ENCODE measurements at places on chromosomes 7 and 10. TPM values are rescaled to one million over a fixed set of nuclear protein-coding genes. Genes with fewer than 3 reads are reported as not detected.
A peak's percentile ranks its signal among the peaks of the same experiment; 100 is the strongest.

The CALML5 gene
- total RNA-seq, result not detected

The MLXIPL gene
- total RNA-seq, result 0.13 TPM

DNA sequence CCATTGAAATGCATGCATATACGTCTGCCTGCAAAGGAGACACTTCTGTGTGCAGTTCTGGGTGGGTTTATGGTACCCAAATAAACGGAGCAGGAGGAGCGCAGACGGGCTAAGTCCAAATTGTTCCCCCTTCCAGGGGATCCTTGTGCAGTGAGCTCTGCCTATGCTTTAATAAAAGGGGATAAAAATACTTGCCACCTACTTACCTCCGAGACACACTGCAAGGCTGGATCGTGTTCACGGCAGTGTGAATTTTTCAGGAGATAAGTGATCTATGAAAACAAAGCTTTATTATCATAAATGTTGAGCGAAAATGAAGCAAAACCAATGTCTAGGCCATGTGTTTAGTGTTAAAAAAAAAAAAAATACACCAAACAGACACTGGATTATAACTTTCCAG lies 308.8 kb upstream of the AOAH start:
- peaks cover 16% of the 10 kb centered on the region for H3K4me1 ChIP-seq
- no peaks in the 10 kb centered on the region for H3K36me3 ChIP-seq
- no peak overlapping the region for H3K4me3 ChIP-seq
- H3K27ac ChIP-seq, result no peak overlapping the region
- no peak for DNase-seq

- no peak overlapping the region for H3K4me3 ChIP-seq
- no peak overlapping the region for H3K27ac ChIP-seq
- no peaks in the 10 kb centered on the region for H3K36me3 ChIP-seq
- peaks cover 7% of the 10 kb centered on the region for H3K27me3 ChIP-seq
- DNase-seq, result no peak
Measured at GRCh38 chr7:100599911-100600729, 2.0 kb upstream of the PCOLCE start.

- H3K27me3 ChIP-seq, result no peaks in the 10 kb centered on the region
- no peaks in the 10 kb centered on the region for H3K36me3 ChIP-seq
- H3K4me3 ChIP-seq, result no peak overlapping the region
- H3K4me1 ChIP-seq, result no peaks in the 10 kb centered on the region
- no peak overlapping the region for H3K27ac ChIP-seq
Measured at GRCh38 chr7:147586110-147586509, 1004.5 kb upstream of the C7orf33 start.

- H3K4me3 ChIP-seq, result no peak overlapping the region
- H3K27ac ChIP-seq, result no peak overlapping the region
- no peaks in the 10 kb centered on the region for H3K36me3 ChIP-seq
- peaks cover 27% of the 10 kb centered on the region for H3K4me1 ChIP-seq
Measured at GRCh38 chr10:71554671-71555070, 158.0 kb downstream of the CDH23 start.

GRCh38 chr7:79702116-79702515 lies 248.6 kb upstream of the MAGI2 start:
- no peak for DNase-seq
- no peak overlapping the region for H3K27ac ChIP-seq
- no peaks in the 10 kb centered on the region for H3K36me3 ChIP-seq
- H3K4me1 ChIP-seq, result no peaks in the 10 kb centered on the region
- H3K4me3 ChIP-seq, result no peak overlapping the region
- no peaks in the 10 kb centered on the region for H3K27me3 ChIP-seq

GRCh38 chr7:90596671-90597562 lies 796 bp downstream of the CDK14 start:
- H3K27me3 ChIP-seq, result no peaks in the 10 kb centered on the region
- DNase-seq, result peak; percentile 73
- no peaks in the 10 kb centered on the region for H3K36me3 ChIP-seq
- H3K4me1 ChIP-seq, result peaks cover 6% of the 10 kb centered on the region

Measured in muscle of leg (tissue), 16 donors.